Suppressor macrophage treated with lipopolysaccharide for 4 hours (primary cell): ENCODE measurements at places on chromosomes 7 and 10.
A peak's percentile ranks its signal among the peaks of the same experiment; 100 is the strongest.

- no peak for DNase-seq
Measured at GRCh38 chr7:47049234-47049774, 532.6 kb downstream of the TNS3 start.

- DNase-seq: no peak
Measured at GRCh38 chr7:5514440-5515035, 90.9 kb upstream of the TNRC18 start.

DNA sequence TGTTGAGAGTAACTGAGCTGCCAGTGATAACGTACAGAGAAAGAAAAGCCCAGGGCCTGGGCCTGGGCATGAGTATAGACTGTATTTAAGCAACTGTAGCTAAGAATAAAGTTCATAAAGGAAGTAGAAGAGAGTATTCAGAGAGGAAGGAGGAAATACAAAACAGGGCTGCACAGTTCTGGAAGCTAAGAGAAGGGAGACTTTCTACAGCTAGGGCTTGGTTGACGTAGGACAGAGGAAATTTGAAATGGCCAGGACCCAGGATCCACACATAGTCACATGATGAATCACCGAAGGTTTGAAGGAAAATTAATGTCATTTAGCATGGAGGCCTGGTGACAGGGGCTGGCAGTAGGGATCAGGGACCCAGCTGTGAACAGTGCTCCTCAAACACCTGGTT, 66.7 kb downstream of the ARL4A start:
- DNase-seq: no peak

GRCh38 chr10:97196223-97197029, 10.7 kb upstream of the SLIT1 start:
- peak; percentile 83 for DNase-seq

DNA sequence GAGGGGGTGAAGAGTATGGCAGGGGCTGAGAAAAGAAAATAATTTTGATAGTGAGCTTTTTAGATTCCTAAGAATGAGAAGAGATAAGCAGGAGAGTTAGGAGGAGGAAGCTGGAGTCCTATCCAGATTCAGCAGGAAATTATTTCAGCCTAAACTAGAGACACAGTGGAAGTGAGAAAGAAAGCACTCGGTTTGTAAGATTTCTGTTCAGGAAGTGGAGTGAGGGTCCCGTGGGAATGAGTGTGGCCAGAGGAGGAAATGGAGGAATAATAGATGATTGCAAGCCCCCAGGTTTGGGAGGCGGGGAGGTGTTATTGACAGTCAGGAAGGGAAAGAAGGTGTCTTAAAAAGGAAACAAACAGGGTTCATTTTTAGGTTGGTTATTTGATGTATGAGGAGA, 84.8 kb upstream of the NRP1 start:
- peak; percentile 22 for DNase-seq

DNA sequence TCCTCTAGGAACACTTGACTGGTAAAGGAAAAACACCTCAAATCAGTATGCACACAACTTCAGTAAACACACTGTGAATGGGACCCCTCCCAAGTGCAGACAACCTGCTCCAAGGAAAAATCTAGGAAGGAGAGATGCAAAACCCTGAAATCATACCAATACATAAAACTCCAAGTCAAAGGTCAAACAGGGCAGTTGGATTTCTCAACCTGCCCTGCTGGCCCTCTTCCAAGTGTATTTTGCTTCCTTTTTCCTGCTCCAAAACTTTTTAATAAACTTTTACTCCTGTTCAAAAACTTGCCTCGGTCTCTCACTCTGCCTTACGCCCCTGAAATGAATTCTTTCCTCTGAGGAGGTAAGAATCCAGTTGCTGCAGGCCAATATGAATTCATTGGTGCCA, 665.1 kb downstream of the SORCS1 start:
- DNase-seq: no peak

GRCh38 chr10:48572414-48572813, 32.5 kb downstream of the ARHGAP22 start:
- no peak for DNase-seq

- DNase-seq: no peak
Measured at GRCh38 chr10:33412241-33412640, 77.8 kb upstream of the NRP1 start.

- DNase-seq: no peak
Measured at GRCh38 chr7:73611017-73611555, 13.2 kb downstream of the MLXIPL start.

- DNase-seq: peak; percentile 84
Measured at GRCh38 chr10:62817766-62818425, 1.7 kb upstream of the EGR2 start.

- peak; percentile 33 for DNase-seq
Measured at GRCh38 chr10:86449926-86450558, 71.5 kb downstream of the WAPL start.

DNA sequence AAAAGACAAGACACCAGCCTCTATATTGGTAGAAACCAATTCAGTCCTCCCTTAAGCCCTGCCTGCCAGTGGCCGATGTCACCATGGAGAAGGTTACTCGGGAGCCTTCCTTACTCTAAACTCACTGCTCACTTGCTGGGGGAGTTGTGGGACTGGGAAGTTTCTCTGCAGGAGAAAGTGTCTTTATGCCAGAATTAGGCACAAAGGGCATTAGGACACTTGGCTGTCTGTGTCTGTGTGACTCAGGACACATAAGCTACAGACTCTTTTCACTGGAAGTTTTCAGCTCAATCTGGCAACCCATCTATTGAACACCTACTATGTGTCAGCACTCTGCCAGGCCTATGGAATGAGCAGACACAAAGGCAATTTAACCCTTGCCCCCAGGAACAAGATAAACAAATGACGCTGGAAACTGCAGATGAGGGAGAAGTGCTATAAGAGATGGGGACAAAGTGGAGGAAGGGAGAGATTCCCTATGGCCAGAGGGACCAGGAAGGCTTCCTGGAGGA, 49.5 kb upstream of the CACUL1 start:
- no peak for DNase-seq

GRCh38 chr10:14141283-14141682, 189.4 kb downstream of the FRMD4A start:
- no peak for DNase-seq
